ENCODE measurements at places on chromosomes 11 and 22.

GRCh38 chr11:36210529-36210928 is 78.7 kb downstream of the COMMD9 start:
- DNase-seq, result no peak

DNA sequence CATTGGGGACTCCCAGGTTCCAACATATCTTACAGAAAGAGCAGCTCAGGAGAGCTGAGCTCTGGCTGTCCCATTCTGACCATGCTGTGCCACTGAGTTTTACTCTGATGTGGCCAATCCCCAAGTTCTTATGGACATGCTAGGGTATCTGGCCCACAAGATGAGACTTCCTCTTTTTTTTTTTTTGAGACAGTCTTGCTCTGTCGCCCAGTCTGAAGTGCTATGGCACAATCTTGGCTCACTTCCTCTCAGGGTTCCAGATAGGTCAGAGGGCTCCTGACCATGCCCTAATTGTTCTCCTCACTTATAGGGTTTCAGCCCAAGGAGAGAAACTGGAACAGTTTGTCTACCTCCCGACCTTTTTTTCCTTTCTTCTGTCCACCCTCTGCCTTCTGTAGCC is 152.3 kb upstream of the CCDC90B start:
- no peak for DNase-seq

- no peak for DNase-seq
Observed at GRCh38 chr11:117989351-117990102, 3.3 kb downstream of the IL10RA start.

- DNase-seq, result no peak
Observed at GRCh38 chr11:110336054-110336453, 39.6 kb upstream of the RDX start.

DNA sequence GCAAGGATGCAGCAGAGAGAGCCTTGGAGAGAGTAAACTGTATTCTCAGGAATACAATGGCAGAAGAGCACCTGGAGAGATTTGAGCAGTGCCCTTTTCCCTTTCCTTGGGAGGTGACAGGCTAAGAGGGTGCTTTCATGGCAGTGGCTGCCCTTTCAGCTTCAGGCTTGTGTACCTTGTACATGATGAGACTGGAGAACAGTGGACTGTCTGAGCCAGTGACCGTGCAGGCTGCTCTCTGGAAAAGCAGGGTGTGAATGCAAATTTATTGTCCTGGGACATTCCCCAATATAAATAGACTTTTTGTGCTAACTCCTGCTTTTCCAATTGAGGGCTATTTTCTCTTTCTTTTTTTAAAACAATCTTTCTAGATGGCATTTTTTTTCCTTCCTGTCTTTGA is 99.3 kb downstream of the TRIM44 start:
- DNase-seq, result no peak

GRCh38 chr11:58573451-58574104 is 2.1 kb downstream of the LPXN start:
- DNase-seq, result no peak
